ENCODE measurements at places on chromosomes 7 and 10.
A peak's percentile ranks its signal among the peaks of the same experiment; 100 is the strongest.

DNA sequence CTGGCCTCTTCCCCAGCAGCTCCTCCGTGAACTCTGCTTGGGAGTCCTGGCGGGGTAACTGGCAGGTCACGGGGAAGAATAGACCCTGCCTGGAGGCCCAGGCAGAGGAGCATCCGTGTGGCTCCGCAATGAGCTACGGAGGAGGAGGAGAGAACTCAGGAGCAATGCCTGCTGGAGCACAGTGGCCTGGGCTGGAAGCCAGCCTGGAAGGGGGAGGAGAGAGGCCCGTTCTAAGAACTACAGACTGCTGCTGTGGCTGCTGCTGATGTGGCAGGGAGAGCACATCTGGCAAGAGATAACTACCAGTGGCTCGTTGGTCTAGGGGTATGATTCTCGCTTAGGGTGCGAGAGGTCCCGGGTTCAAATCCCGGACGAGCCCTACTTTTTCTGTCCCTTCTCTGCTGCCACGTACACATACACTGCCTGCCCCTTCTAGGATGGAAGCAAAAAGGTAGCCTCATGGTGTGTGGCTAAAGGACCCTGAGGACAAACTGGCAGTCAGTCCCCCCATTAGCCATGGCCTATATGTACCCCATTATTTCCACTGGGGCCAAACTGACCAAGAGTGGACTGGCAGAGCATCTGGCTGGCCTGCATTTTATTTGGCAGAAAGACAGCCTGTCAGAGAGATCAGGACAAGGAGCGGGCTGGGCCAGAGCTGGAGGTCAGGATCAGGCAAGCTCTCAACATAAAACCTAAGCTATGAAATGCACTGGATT lies 7.7 kb upstream of the OPN1SW start:
- DNase-seq: peak; percentile 58

DNA sequence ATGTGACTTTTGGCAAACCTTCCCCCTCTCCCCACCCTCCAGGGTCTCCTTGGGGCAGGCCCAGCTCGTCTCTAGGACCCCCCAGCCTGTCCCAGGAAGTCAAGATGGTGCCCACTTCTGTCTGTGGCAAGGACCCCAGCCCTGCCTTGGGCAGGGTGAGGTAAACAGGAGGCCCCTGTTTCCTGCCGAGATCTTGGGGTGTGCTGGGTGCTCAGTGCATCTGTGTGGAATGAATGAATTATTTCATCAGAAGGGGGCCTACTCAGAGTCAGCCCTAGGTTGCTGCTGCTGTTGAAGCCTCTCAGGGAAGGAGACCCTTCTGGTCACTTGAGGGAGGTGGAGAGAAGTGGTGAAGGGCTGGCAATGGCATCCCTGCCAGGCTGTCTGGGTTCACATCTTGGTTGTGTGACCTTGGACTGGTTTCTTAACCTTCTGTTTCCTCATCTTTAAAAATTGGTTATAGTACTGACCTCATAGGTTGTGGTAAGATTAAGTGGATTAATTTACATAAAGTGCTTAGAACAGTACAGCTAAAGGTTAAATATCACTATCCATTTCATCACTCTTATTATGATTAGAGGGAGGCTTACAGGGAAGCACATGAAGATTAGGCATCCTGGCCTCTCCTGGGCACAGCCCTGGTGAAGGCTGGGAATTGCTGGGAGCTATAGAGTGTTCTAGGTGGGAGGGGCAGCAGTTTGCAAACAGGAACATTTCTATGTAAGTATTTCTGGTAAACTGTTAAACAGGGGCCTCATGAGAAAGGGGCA lies 67.7 kb downstream of the ZMIZ1 start:
- no peak for DNase-seq

- DNase-seq: no peak
Measured at GRCh38 chr7:128105228-128106022, 74.2 kb upstream of the LRRC4 start.

GRCh38 chr10:5503477-5503835 lies 4.1 kb upstream of the CALML5 start:
- DNase-seq: no peak

GRCh38 chr10:52259426-52259812 lies 54.7 kb upstream of the DKK1 start:
- no peak for DNase-seq

DNA sequence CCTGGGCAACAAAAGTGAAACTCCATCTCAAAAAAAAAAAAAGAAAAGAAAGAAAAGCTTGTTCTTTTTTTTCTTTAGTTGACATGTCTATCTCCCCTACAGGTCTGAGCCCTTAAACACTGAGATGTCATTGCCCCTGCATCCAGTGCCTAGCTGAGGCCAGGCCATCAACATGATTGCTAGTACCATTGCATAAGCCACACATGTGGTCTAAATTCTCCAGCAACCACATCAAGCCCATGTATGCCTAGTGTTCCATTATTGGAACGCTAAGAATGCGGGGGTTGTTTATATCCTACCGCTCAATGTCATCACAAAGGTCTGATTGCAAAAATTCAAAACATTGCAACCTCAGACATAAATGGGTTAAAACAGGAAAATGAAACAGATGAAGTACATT lies 62.7 kb downstream of the NPTX2 start:
- no peak for DNase-seq

- DNase-seq: no peak
Measured at GRCh38 chr7:95989301-95989700, 216.9 kb downstream of the DYNC1I1 start.

GRCh38 chr10:17394854-17395253 lies 59.5 kb downstream of the ST8SIA6 start:
- DNase-seq: no peak

- DNase-seq: no peak
Measured at GRCh38 chr7:150969475-150969874, 8.6 kb downstream of the KCNH2 start.

Data from GM04504 (cell line).